ENCODE measurements at places on chromosomes 3 and 15.
A peak's percentile ranks its signal among the peaks of the same experiment; 100 is the strongest.

GRCh38 chr3:42159706-42160472 is 68.7 kb downstream of the TRAK1 start:
- DNase-seq: peak; percentile 25

DNA sequence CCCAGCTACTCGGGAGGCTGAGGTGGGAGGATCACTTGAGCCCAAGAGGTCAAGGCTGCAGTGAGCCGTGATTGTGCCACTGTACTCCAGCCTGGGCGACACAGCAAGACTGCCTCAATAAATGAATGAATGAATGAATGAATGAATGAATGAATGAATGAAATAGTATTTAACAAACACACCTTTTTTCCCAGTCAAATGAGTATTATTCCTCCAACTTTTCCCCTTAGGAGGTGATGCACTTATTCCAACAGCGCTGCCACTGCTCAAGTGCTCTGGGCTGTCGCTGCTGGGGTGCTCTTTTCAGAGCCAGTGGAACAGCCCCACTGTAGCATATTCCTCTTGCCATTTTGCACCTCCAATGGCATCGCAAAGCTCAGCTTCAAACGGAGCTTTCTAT is 66.8 kb upstream of the RAD18 start:
- no peak for DNase-seq

DNA sequence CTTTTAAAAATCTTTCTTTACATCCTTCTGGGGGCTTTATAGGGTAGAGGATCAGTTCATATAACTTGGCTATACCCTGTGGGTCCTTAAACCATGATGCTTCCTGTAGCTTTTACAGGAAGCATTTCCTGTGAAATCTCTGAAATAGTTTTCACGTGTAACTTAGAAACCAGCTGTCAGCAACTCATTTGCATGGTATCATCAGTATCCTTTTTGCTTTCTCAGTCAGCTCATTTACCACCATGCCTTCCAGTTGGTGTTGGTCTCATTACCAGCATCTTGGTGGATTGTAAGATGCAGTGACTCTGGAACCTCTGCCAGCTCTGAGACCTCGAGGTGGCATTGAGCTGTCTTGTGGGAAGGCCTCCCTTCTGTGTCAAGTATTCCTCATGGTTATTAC is 96.7 kb upstream of the MYZAP start:
- no peak for DNase-seq

GRCh38 chr3:131526801-131527347 is 24.1 kb upstream of the MRPL3 start:
- no peak for DNase-seq

GRCh38 chr3:168088106-168088720 is 7.5 kb downstream of the GOLIM4 start:
- no peak for DNase-seq

- DNase-seq: no peak
Measured at GRCh38 chr15:84979651-84980050, 2.0 kb upstream of the PDE8A start.

DNA sequence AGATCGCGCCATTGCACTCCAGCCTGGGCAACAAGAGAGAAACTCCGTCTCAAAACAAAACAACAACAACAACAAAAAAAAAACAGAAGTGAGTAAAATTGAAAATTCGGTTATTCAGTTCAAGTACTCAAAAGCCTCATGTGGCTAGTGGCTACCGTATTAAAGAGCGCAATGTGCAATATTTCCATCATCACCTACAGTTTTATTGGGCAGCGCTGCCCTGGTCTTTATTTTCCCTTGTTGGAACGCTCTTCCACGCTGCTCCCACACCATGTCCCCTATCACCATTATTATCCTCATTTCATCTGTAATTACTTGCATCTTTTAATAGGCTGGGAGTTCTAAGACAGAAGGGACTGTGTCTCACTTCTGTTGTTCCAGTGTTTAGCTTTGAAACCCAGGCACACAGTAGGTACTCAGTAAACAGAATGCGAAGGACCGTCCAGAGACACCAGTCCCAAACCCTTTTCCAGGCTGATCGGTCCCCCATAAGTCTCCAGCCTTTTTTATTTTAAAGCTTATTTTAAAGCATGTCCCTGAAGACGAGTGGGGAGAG is 423 bp upstream of the HACD3 start:
- no peak for DNase-seq

DNA sequence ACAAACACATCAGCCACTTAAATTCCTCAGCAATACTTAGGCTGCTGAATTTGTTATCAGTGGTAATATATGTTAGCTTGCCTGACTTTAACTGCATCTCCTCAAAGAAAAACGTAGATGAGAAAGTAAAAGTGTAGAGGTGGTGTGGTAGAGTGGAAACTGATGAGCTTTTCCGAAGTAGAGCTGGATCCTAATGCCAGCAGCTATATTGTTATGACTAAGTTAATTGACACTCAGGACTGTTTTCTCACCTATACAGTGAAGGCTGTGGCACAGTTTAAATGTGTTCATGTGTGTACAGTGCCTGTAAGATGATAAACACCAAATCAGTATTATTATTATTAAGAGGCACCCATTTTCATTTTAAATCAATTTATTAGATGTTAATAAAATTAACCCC is 174.9 kb downstream of the TNIK start:
- DNase-seq: no peak

GRCh38 chr3:126309861-126310655 is 47.1 kb downstream of the KLF15 start:
- no peak for DNase-seq

- DNase-seq: no peak
Measured at GRCh38 chr15:100737214-100737613, 134.8 kb downstream of the ASB7 start.

DNA sequence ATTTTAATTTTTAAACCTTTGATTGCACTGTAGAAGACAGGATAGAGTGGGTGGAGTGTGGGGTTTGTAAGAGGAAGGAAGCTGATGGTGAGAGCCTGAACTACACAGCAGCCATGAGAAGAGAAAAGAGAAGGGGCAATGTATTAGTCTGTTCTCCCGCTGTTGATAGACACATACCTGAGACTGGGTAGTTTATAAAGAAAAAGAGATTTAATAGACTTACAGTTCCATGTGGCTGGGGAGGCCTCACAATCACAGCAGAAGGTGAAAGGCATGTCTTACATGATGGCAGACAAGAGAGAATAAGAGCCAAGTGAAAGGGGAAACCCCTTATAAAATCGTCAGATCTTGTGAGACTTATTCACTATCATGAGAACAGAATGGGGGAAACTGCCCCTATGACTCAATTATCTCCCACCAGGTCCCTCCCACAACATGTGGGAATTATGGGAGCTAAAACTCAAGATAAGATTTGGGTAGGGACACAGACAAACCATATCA is 37.3 kb downstream of the STARD5 start:
- DNase-seq: no peak

- DNase-seq: no peak
Measured at GRCh38 chr3:129607391-129608068, 1.1 kb upstream of the PLXND1 start.

DNA sequence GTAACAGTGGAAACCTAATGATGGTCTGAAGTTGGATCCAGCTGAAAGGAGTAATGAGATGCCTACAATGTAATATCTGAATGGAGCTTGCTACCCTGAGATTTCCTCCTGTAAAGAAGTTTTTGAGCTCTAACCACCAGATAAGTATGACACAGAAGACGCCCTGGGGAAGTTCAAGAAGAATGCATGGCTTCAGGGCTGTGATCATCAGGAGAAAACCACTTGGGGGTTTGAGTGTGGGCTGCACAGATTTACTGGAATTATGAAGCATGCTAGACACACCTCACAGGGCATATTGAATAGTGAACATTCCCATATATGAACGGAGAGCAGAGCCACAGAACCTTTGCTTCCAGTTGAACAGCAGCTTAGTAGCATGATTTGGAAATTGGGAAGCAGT is 10.6 kb upstream of the CCDC80 start:
- DNase-seq: no peak

GRCh38 chr15:52800828-52801747 is 11.0 kb upstream of the ONECUT1 start:
- no peak for DNase-seq

DNA sequence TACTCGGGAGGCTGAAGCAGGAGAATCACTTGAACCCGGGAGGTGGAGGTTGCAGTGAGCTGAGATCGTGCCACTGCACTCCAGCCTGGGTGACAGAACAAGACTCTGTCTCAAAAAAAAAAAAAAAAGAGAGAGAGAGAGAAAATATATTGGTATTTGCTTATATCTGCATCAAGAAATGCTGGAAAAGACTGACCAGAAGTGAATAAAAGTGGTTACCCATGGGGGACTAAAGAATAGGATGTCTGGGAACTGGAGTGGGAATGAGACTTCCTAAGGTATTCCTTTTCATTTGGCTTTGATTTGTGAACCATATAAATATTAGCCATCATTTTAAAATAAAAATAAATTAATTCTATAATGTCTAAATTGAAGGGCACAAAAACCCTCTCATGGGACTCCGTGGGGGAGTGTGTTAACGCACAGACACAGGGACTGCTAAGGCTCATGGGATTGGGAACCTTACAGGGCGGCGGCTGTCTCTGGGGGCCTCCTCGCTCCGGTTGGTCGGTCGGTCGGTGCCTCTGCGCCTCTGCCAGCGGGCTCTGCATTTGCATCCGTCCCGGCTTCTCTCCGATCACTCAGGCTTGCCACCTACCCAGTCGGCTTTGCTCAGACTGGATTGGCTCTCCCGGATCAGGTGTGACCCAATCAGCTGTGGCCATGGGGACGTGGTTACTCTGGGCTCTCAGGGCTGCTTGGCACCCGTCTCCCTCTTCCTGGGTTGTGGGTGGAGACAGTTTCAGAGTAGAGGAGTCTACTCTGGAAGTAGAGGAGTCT is 12.7 kb upstream of the TSPAN3 start:
- DNase-seq: peak; percentile 48

- no peak for DNase-seq
Measured at GRCh38 chr3:191631496-191631895, 170.5 kb downstream of the PYDC2 start.

- no peak for DNase-seq
Measured at GRCh38 chr3:168407381-168407780, 311.7 kb upstream of the GOLIM4 start.

GRCh38 chr15:74432271-74432967 is 1.3 kb downstream of the SEMA7A start:
- no peak for DNase-seq

GRCh38 chr3:64441861-64442260 is 216.6 kb upstream of the PRICKLE2 start:
- no peak for DNase-seq
